ENCODE measurements at places on chromosomes 6 and 20.

- DNase-seq, result no peak
Measured at GRCh38 chr6:12331951-12332749, 42.0 kb downstream of the EDN1 start.

- no peak for DNase-seq
Measured at GRCh38 chr20:57772349-57772964, 62.6 kb upstream of the PMEPA1 start.

GRCh38 chr20:62116558-62117361 lies 5.5 kb upstream of the LSM14B start:
- DNase-seq, result no peak

GRCh38 chr6:106141441-106142237 lies 55.5 kb downstream of the PRDM1 start:
- DNase-seq, result no peak

DNA sequence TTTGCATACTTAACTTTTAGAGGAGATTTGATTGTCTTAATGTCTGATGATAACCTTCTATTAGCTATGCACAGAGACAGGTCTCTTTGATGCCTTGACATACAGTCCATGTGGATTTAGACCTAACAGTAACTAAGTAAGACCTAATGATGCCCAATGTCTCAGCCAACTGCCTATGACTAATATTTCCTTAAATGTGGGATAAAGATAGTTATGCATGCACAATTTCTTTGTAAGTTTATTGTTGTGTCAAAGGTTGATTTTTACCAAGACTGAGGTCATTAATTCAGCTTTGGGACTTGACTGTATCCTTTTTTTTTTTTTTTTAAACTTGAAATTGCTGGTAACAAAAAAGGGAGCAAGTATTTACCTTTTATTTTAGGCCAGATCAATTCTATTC lies 450.0 kb downstream of the HAO1 start:
- DNase-seq, result no peak

- DNase-seq, result no peak
Measured at GRCh38 chr6:223763-224162, 68.5 kb upstream of the DUSP22 start.

DNA sequence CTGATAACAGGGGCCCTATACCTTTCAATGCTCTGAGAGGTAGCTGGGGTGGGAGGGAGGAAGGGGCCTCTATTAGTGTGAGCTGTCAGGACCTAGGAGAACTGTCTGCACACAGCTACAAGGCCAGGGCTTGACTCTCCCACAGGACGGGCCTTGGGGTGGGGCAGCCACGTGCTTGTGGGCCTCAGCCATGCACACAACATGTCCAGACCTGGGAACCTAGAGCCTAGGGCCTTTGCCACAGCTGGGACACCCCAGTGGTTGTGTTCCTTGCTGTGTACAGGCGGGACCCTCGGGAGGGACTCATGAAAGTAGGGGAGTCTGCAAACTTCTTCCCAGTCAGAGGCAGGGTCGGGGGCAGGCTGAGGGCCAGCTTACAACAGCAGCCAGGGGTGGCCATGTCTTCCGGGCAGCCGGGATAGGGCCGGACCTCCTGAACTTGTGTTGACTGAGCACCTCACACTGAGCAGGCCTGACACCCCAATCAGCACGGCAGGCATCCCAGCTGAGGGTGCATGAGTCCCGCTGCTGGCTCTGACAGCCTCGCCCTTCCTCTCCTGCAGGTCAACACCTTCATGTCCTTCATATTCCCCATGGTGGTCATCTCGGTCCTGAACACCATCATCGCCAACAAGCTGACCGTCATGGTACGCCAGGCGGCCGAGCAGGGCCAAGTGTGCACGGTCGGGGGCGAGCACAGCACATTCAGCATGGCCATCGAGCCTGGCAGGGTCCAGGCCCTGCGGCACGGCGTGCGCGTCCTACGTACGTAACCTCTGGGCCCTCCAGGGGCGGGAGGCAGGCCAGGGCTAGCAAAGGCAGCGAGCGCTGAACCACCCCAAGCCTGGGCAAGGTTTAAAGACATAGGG lies 41.9 kb upstream of the MRGBP start:
- DNase-seq, result no peak

GRCh38 chr20:49693435-49694171 lies 20.1 kb downstream of the B4GALT5 start:
- no peak for DNase-seq

GRCh38 chr6:139373154-139373927 lies 1.1 kb downstream of the CITED2 start:
- peak; percentile 22 for DNase-seq

GRCh38 chr20:43921227-43921780 lies 6.7 kb downstream of the TOX2 start:
- no peak for DNase-seq

GRCh38 chr6:166424431-166424830 lies 41.7 kb upstream of the MPC1 start:
- DNase-seq, result no peak

DNA sequence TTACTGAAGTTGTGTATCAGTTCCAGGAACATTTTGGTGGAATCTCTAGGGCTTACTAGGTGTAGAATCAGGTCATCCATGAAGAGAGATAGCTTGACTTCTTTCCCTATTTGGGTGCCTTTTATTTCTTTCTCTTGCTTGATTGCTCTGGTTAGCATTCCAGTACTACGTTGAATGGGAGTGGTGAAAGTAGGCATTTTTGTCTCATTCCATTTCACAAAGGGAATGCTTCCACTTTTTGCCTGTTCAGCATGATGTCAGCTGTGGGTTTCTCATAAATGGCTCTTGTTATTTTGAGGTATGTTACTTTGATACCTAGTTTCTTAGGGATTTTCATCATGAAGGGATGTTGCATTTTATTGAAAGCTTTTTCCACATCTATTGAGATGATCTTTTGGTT lies 195.3 kb downstream of the MOXD1 start:
- no peak for DNase-seq

DNA sequence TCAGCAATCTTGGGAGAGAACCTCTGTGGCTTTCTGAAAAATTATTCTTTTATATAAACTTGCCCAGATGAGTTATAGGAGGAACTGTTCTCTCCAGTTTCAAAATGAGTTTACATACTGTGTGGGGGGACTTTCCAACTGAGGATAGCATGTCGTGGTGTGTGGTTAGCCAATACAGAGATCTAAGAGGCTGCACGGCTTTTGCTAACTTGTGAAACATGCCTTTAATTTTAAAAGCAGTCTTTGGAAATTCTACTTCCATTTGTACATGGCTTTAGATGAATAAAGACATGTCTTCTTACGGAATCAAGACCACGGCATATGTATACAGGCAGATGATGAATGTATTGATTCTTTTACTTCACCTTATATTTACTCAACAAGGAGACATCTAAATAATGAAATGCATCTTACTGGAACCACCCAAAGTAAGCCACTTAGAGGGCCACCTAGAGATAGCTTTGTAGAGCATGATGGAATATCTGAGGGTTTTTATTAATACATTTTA lies 39.8 kb downstream of the HIVEP1 start:
- DNase-seq, result no peak

- DNase-seq, result no peak
Measured at GRCh38 chr20:44349349-44349748, 6.2 kb upstream of the HNF4A start.

DNA sequence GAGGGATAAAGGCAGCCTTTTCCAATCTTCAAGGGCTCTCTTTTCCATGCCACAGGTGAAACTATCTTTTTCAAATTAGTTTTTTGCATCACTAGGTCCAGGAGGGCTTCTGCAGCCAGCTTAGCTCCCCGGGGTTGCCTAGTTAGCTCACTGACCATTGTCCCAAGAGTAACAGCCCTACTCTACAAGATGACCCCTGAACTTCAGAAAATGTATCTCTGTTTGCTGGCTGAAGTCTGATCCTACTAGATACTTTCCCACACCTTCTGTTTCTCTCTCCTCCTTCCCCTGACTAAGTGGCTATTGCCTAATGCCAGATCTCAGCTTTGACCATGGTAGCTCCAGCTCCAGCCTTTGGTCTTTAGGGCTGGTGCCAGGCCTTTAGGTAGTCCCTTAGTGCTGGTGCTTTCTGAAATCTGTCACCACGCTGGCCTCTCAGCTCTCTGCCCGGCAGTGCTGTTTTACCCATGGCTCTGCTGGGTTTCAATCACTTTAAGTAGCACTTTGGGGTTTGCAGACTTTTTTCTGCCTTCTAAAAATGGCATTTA lies 255.1 kb downstream of the RNGTT start:
- DNase-seq, result no peak

GRCh38 chr20:46305331-46305972 lies 2.8 kb downstream of the CDH22 start:
- no peak for DNase-seq

GRCh38 chr6:134642279-134642678 lies 307.6 kb downstream of the ALDH8A1 start:
- no peak for DNase-seq

GRCh38 chr20:23773127-23773526 lies 22.4 kb upstream of the CST1 start:
- DNase-seq, result no peak

DNA sequence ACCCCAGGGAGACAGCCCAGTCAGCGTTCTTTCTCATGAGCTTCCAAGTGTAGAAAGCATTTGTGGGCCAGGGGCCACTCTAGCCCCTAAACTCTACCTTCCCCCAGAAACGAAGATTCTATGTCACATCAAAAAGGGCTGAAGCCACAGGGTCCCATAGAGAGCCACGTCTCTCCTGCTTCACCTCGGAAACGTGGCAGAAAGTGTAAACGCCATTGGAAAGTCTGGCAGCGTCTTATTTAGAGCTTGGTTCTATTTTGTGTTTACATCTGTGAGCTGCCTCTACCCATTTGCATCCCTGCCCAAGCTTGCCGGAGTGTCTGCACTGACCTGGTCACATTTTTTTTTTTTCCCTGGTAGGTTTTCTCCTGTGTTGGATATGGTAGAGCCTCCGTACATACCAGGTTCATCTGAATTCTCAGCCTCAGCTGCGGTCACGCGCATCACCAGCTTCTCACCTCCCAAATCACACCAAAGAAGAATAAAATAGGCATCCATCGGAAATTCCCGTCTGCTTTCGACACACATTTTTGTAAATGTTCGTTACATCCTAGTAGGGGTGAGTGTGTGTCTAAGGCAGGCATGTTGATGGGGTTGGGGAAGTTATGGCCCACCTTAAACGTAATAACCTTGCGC lies 62.6 kb downstream of the NPEPL1 start:
- DNase-seq, result no peak

- no peak for DNase-seq
Measured at GRCh38 chr6:111612379-111612778, 6.7 kb upstream of the TRAF3IP2 start.

GRCh38 chr6:126052485-126052884 lies 66.1 kb downstream of the TRMT11 start:
- DNase-seq, result no peak

DNA sequence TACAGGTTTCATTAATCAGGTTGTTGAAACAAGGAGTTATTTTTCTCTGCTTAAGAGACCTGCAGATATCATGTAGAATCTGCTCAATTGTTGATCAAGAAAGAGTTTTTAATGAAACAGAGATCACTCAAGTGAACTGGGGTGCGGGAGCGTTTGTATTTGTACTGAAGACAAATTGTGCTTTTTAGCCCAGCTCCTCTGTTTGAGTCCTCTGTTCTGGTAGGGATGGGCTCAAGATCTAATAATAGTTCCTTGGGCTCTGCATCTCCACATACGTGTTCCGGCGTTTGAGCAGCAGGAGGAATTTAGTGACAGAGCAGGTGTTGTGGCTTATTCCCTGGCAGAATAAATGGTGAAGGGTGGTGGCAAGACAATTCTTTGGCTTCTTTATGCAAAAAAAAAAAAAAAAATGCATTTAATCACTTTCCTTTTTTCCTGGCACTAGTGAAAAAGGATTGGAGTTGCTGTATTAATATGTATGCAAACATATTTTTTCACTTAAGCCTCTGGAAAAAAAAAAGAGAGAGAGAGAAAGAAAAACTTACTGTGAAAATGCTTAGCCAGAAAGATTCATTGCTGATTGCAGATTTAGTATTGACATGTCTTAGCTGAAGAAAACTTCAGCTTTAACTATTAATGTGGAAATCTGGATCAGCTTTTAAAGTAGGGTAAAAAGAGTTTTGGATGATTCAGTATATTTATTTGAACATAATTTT lies 4.0 kb downstream of the CITED2 start:
- DNase-seq, result no peak

- DNase-seq, result no peak
Measured at GRCh38 chr20:38226553-38226952, 34.0 kb downstream of the KIAA1755 start.

DNA sequence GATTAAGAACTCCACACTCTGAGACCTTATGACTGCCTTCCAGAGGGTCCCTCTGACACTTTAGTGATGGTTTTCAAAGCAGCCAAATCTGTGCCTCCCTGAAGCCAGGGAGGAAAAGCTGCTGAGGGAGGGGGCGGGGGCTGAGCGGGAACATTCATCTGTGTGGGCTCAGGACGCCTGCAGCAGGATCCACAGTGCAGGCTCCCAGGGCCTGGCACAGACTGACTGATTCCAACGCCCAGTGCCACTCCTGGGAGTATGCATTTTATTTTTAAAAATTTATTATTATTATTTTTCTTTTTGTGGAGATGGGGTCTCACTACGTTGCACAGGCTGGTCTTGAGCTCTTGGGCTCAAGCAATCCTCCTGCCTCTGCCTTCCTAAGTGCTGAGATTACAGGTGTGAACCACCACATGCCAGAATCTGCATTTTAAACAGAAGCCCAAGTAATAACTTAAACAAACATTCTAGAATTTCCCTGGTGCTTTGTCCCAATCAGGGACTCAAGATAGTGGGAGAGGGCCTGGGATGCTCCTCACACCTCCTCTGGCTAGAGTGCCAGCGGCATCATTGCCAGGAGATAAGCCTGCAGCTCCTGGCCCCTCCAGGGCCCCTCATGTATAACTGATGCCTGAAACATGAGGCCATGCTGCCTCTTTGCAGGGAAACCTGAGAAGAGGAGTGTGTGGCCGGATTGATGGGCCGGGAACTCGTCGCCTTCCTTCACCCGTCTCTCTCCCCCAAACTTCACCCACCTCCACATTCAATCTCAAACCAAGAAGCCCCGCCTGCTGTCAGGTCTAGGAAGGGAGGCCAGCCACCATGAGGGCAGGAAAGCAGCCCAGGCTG lies 438 bp upstream of the TMC2 start:
- no peak for DNase-seq

- DNase-seq, result no peak
Measured at GRCh38 chr20:11366660-11367059, 551.0 kb upstream of the BTBD3 start.

- DNase-seq, result no peak
Measured at GRCh38 chr6:138948004-138948403, 40.0 kb downstream of the REPS1 start.

DNA sequence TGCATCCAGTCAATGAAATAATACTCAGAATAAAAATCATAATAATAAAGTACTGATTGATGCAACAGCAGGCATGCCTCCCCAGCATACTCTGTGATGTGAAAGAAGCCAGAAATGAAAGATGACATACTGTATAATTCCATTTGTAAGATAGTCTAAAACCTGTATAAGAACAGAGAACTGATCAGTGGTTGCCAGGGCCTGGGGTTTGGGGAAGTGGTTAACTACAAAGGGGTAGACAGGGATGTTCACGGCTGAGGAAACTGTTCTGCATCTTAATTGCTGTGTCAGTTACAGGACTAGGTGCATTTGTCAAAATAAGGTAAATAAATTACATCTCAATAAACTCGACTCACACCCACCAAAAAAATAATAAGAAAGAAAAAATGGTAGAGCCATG lies 81.3 kb upstream of the BMP2 start:
- no peak for DNase-seq
